Uterine smooth muscle cell (primary cell): ENCODE measurements at places on chromosomes 12 and 14. TPM values are rescaled to one million over a fixed set of nuclear protein-coding genes. Genes with fewer than 3 reads are reported as not detected.

The OTX2 gene
- total RNA-seq = not detected in 2 replicates

The AQP6 gene
- total RNA-seq = 0.12 TPM in 1 of 2 replicates, not detected in the other

The TROAP gene
- 9.4 and 19.1 TPM in 2 replicates for total RNA-seq

The PZP gene
- total RNA-seq = not detected in 2 replicates

The ADSS1 gene
- 0.66 and 2.6 TPM in 2 replicates for total RNA-seq

The SLC6A12 gene
- not detected in 2 replicates for total RNA-seq

The CPNE6 gene
- not detected in 2 replicates for total RNA-seq

The GOLGA5 gene
- total RNA-seq = 57.9 and 63.0 TPM in 2 replicates

The EIF4B gene
- 985 and 1,506 TPM in 2 replicates for total RNA-seq

The PLEKHH1 gene
- total RNA-seq = 0.62 and 0.77 TPM in 2 replicates

The OLR1 gene
- total RNA-seq = not detected in 2 replicates

The OVCH1 gene
- under 0.01 TPM in 1 of 2 replicates, not detected in the other for total RNA-seq

The PYGL gene
- total RNA-seq = 85.3 and 114 TPM in 2 replicates

The TMEM30B gene
- 0.11 and 0.12 TPM in 2 replicates for total RNA-seq

The SCN8A gene
- total RNA-seq = 39.5 and 45.0 TPM in 2 replicates

The KLRB1 gene
- not detected in 2 replicates for total RNA-seq

The CFAP73 gene
- total RNA-seq = not detected in 2 replicates

The MANSC1 gene
- 0.50 and 0.55 TPM in 2 replicates for total RNA-seq

The IFNG-AS1 gene
- total RNA-seq = not detected in 2 replicates

The BEGAIN gene
- total RNA-seq = 0.87 and 1.9 TPM in 2 replicates
